ENCODE measurements at places on chromosomes 1 and 21.

- DNase-seq, result no peak
Observed at GRCh38 chr21:20735257-20735656, 263.0 kb upstream of the NCAM2 start.

DNA sequence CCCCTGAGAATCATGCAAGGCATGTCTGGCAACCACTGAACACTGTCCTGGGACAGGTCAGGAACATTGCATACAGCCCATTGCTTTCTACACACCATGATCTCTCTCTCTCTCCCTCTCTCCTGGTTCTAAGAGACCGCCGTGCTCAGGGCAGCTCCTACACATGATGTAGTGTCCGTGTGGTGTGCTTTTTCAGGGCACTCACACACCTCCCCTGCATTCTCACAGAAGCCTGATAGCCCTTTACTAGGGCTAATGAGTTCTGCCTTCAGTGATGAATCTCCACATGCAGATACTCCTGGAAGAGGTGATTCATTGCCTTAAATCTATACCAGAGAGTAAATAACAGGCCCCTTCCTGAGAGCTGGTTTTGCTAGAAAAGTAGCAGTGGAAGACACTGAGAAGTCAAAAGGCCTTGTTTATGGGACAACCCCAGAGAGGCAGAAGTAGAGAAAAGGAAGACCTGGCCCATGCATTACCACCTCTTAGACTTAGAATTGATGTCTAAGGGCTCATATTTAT, 7.2 kb upstream of the OLFML2B start:
- no peak for DNase-seq

DNA sequence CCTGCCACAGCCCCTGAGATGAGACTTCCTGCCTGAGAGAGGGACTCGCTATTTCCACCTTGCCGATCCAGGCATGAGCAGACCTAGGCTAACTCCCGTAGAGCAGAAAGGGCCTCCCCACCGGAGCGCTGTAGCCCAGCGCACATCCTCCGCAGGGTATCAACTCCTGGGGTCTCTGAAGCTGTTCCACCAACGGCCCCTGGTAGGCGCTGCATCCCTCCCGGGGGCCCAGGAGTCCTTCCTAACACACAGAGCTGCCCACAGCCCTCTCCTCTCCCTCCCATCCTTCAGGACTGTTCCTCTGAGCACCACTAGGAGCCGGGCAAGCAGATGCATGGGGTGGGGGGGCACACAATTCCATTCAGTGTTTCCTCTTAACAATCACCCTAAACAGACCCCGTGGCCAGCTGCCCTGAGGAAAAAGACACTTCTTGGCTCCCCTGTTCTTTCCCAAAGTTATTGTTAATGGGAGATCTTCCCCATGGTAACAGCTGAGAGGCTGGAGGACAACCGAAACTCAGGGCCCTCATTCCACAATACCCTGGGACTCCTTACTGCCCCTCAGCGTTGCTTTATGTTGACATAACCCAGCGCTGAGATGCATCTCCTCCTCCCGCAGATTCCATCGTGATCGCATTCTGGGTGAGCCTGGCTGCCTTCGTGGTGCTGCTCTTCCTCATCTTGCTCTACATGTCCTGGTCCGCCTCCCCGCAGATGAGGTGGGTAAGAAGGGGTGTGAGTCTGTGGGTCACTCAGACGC, 7.5 kb downstream of the MRAP start:
- DNase-seq, result no peak

GRCh38 chr1:113129529-113130185, 56.7 kb downstream of the LRIG2 start:
- no peak for DNase-seq

DNA sequence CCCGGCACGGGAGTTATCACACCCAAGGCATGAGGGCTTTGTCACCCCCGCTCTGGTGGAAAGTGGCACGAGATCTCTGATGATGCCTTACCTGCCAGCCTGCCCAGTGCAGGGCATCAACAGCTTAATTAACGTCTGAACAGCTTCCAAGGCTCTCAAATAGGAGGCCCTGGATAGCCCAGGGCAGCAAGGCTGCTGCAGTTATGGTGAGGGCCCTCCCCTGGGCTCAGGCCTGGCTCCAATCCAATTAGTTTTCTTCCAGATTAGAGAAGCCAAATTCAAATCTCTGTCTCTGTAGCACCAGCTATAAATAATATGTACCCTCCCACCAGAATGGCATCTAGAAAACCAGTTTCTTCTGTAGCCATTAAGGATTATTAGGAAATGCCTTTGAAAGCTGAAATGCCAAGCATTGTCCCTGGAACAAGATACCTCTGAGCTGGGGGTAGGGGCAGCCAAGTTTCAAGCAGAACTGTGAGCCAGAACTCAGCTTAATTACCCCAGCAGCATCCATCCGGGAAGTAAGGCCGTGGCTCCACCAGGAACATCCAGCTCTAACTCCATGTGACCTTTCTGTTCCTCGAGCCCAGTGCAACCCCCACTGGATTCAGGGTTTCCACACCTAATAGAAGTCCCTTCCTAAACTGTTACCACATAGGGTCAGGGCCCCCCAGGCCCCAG, 12.5 kb downstream of the QSOX1 start:
- no peak for DNase-seq

GRCh38 chr1:25954282-25954938, 43.5 kb downstream of the PAFAH2 start:
- DNase-seq, result no peak

DNA sequence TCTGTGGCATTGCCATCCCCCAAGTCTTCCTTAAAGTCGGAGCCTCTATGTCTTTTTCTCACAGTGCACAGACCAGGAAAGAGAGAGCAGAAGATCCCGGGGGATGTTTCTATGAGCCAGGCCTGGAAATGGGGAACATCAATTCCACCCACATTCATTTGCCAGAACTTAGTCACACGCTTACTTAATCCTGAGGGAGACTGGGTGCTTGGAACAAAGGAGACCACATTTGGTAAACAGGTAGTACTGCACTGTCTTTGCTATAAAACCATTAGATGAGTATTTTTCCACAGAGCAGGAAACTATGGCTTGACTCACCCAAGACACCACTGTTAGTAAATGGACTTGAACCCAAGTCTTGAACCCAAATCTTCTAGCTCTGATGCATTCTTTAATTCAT, 60.7 kb upstream of the CTTNBP2NL start:
- DNase-seq, result no peak

DNA sequence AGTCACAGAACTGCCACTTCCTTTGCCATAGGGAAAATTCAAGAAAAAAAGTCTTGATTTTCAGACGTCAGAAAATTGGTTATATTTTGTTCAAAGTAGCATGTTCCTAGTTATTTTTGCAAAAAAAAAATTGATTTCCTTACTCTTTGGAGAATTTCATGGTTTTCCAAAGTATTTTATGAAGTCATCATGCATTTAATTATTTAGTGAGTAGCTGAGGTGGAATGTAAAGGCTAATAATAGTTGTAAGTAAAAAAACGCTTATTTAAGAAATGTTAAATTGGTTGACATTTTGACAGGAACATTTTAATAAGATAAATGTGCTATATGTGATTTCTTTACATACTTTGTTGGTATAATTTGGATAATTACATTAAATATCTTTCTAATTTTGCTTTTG, 20.8 kb downstream of the TSEN15 start:
- no peak for DNase-seq

DNA sequence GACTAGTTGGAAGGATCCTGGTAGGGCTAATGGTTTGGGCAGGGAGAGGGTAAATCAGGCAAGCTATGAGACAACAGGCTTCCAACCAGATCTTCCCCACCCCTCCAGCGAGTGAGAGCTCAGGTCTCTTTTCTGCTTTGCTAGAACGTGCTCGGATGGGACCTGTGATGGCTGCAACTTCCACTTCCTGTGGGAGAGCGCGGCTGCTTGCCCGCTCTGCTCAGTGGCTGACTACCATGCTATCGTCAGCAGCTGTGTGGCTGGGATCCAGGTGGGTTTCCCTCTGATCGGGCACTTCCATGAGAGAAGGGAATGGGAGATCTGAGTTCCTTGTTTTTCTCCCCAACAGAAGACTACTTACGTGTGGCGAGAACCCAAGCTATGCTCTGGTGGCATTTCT, 14.0 kb upstream of the SARS1 start:
- DNase-seq, result no peak

- no peak for DNase-seq
Observed at GRCh38 chr21:21851657-21852056, 853.4 kb downstream of the NCAM2 start.

DNA sequence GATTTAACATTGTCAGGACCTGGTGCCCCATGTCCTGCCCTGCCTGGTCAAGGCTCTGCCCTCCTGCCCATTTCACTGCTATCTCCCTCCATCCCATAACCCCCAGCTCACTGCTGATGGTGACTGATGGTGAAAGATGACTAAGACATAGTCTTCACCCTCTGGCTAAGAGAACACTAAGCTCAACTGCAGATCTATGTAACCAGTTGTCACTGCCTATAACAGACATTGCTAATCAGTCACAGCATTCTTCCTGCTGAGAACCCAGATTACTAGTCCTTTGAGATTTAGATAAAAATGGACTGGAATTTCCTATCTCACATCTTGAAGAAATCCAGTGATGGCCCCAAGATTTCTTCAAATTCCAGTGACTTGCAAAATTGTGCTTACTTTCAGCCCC, 8.0 kb upstream of the ZNF362 start:
- DNase-seq, result no peak

DNA sequence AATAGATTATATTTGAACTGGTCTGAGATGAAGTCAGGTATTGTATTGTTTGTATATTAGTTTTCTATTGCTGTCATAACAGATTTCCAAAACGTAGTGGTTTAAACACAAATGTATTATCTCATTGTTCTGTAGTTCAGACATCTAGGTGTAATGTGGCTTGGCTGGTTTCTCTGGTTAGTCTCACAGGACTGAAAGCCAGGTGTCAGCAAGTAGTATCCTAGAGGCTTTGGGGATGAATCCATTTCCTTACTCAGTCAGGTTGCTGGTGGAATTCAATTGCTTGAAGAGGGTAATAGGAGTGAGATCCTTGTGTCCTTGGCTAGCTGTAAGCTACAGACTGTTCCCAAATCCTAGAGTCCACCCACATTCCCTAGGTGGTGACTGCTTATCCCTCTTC, 675.8 kb downstream of the NCAM2 start:
- no peak for DNase-seq

DNA sequence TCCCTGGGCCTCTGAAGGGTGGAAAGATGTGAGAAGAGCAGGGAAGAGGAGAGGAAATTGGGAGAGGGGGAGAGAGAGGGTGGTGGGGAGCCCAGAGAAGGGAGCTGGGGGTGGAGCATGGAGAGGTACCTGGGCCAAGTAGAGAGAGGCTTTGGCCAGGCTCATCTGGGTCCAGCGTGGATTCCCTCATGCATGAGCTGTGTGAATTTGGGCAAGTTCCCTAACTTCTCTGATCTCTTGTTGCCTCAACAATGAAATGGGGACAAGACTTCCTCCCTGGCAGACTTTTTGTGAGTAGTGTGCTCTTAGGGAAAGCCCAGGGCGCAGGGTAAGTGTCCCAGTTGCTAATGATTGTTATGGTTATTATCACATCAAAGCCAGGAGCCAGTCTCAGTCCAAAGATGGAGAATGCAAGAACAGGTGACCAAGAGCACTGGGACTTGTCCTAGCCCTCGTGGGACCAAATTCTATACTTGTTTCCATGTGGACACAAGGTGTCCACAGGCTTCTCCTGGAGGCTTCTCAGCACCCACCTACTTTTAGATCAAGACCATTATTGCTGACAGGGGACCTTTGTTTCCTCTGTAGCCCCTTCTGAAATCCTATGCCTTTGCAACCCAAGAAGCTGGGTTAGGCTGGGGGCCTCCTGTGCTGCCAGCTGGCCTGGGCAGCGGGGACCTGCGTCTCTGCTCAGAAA, 13.9 kb downstream of the IL6R start:
- no peak for DNase-seq

- no peak for DNase-seq
Observed at GRCh38 chr1:82225421-82226185, 424.9 kb downstream of the ADGRL2 start.

- no peak for DNase-seq
Observed at GRCh38 chr1:245310571-245311531, 156.1 kb downstream of the KIF26B start.

GRCh38 chr1:6181347-6181770, 1.2 kb upstream of the CHD5 start:
- no peak for DNase-seq

DNA sequence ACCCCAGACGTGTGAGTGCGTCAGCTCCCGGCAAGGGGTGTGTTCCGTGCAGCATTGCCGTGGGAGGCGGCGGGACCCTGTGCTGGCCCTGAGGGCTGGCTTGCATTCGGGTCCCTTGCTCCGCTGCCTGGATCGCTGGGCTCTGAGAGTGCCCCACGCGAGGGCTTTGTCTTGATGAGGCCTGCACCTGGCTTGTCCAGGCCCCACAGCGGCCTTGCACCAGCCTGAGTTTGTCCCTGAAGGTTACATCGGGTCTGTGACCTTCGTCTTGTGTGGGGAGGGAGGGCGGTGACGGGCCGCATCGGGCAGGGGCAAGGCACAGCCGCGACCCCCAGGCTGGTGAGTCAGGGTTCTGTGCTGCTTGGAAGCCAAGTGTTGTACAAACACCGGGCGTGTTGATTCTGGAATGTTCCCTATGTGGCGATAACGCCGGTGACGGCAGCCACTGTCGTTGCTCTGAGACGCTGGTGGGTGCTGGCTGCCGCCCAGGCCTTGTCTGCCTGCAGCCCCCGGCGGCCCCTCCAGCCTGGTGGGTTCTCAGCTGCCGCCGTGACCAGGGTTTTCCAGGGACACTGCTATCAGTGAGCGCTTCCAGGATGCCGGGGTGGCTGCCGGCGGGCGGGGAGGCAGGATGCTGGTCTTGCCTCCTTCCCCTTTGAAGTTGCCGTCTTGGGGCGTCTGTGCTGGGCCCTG, 42.9 kb downstream of the SLX9 start:
- no peak for DNase-seq

GRCh38 chr1:66271216-66271903, 262.6 kb upstream of the SGIP1 start:
- no peak for DNase-seq

DNA sequence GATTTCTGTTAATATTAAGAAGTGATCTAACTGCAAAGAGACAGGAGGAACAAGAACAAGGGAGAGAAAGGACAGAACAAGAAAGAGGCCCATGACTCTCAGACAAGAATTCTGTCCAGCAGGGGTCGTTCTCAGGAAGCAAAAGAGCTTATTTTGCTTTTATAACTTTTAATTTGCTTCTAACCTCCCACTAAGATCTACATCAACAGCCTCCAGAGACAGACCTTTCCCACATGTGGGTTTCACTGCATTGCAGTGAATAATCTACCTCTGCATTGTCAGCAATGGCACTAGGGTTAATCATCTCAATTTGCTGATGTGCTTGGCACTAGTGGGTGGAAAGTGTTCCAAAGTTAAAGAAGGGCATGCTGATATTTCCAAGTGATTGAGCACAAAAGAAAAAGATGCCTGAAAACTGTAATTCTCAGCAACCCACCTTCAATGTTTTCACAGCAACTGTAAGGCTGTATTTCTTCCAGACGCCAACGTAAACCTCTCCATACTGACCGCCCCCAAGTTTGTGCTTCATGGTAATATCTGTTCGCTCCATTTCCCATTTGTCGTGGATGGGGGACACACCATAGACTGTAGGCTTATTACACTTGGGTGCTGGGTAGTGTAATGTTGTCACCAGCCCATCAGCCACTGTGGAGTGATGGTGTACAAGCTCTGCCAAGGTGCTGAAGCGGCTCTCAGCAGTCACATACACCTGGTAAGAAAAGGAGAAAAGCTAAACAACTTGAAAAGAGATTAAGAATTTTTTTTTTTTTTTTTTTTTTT, 39.5 kb downstream of the TOR3A start:
- no peak for DNase-seq

Data from stimulated activated CD8-positive, alpha-beta memory T cell treated with anti-CD3 and anti-CD28 coated beads, Interleukin-7, amount 100 ng/mL, for 24 hours (primary cell).